Thyroid gland (tissue), 4 donors: ENCODE measurements at places on chromosomes 5 and 9.

- DNase-seq = no peak
Measured at GRCh38 chr9:5750569-5750968, 82.3 kb downstream of the ERMP1 start.

GRCh38 chr9:105475302-105475701 lies 27.5 kb downstream of the FSD1L start:
- no peak for DNase-seq

- DNase-seq = no peak
Measured at GRCh38 chr9:94654165-94654894, 15.0 kb upstream of the FBP1 start.

- DNase-seq = peak; percentile 84
Measured at GRCh38 chr9:127976498-127976897, 4.3 kb downstream of the EEIG1 start.

- no peak for DNase-seq
Measured at GRCh38 chr5:109563739-109564138, 126.0 kb upstream of the MAN2A1 start.

DNA sequence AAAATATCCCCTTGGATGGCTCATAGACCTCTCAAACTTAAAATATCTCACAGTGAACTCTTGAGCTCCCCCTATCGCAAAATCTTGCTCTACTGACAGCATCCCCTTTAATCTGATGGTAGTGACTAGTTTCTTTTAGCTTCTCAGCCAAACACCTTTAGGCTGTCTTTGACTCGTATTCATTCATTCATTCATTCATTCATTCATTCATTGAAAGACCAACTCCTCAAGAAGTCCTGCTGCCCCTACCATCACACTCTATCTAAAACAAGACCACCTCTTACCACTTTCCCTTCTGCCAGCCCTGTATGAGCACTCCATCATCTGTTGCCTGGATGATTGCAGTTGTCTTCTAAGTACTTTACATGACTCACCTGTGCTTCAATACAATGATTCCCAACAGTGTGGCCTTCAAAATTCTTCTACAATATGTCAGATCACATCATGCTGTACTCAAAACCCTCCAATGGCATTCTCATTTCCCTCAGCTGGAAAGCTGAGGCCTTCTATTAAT lies 46.8 kb downstream of the ITGA2 start:
- no peak for DNase-seq

- DNase-seq = no peak
Measured at GRCh38 chr5:139245637-139246339, 47.6 kb upstream of the SIL1 start.

GRCh38 chr5:155313518-155313917 lies 300.0 kb downstream of the KIF4B start:
- no peak for DNase-seq

- no peak for DNase-seq
Measured at GRCh38 chr5:98349251-98349989, 424.0 kb upstream of the RGMB start.
